ENCODE measurements at places on chromosomes 6 and 20.

DNA sequence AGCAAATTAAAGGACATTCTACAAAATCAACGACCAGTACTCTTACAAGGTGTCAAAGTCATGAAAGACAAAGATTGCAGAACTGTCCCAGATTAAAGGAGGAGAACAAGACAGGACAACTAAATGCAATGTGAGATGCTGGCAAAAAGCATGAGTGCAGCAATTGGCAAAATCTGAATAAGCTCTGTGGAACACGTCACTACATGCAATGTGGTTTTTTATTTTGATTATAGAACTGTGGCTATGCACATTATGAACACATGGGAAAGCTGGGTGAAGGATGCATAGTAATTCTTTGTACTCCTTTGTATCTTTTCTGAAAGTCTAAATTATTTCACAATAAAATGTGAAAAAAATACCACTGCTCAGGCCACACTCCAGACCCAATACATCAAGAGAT, 509.4 kb downstream of the KIF16B start:
- ATAC-seq, result no peak

DNA sequence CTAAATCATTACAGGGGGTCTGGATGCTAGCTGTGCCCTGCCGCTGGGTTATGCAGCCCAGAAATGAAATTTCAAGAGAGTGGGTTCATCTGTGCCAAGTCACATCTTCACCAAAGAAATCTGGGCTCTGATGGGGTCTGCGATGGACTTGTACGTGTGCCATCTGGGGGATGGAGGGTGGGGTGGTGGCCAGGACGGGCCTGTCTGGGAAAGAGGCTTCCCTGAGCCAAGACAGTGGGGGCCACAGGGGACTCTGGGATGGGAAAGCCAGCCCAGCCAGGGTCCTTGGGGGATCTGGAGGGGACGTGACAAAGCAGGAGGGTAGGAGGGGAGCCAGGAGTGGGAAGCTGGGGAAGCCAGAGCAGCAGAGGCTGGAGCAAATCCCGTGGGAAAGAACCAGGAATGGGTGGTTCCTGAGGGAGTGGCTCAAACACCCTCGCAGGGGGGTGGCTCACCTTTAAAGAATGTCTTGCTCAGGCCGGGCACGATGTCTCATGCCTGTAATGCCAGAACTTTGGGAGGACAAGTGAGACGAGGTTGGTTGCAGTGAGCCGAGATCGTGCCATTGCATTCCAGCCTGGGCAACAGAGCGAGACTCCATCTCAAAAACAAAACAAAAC, 36.3 kb upstream of the SULF2 start:
- no peak for ATAC-seq

GRCh38 chr6:5713519-5713918, 293.2 kb downstream of the NRN1 start:
- ATAC-seq, result no peak

DNA sequence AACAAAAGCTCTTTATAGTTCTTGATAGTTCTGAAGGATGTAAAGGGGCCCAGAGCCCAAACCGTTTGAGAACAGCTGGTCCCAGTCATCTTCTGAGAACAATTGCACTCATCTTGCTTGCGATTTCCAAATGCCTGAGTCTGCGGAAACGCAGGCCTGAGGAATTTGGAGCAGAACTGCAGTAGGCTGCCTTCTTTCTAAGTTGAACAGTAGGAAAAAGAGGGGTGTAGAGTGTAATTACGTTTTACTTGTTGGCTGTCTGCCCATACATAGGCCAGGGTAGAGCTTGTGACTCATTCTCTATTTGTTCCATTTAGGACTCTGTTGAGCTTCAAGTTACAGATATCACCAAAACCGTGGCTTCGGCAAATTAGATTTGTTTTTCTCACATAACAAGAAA, 42.0 kb upstream of the KIF16B start:
- peak; percentile 96 for ATAC-seq

DNA sequence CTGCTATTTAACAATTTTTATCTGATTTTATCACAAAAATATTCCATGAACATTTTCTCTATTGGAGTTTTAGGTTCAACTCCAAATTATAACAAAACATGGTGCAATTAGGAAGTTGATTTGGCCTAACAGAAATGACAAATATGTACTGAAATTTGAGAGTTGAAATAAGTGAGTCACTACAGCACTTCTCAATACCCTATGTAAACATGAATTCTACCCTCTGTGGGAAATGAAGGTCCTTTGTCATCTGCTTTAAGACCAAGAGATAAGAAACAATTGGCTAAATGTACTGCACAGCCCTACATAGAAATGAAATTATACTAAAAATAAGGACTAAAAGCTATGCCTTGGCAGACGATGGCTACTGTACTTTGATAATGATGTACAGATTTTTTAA, 86.2 kb upstream of the BEND6 start:
- peak; percentile 57 for ATAC-seq

- no peak for ATAC-seq
Observed at GRCh38 chr6:33367009-33367714, 24.5 kb upstream of the KIFC1 start.

- no peak for ATAC-seq
Observed at GRCh38 chr20:12975833-12976608, 32.8 kb upstream of the SPTLC3 start.

- no peak for ATAC-seq
Observed at GRCh38 chr20:61315319-61315718, 63.3 kb downstream of the CDH4 start.

DNA sequence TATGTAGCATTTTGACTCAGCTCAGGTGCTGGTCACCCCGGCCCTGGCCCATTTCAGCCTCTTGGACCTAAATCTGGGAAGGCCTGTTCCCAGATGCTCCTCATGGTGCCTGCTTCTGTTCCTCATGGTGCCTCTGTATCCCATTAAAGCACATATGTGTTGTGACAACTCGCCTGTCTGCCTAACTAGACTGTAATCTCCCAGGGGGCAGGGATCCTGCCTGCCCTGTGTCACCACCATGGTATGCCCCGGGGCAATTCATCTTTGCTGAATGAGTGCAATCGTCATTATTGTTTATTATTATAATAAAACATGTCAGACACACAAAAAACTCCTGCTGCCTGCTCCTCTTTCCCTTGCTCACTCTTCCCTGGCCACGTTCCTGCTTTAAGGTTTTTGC, 62.0 kb downstream of the ZFP64 start:
- no peak for ATAC-seq

- no peak for ATAC-seq
Observed at GRCh38 chr20:46630306-46630705, 21.0 kb downstream of the SLC13A3 start.

- ATAC-seq, result no peak
Observed at GRCh38 chr20:12072954-12073264, 155.2 kb downstream of the BTBD3 start.

GRCh38 chr20:13277663-13278295, 56.7 kb downstream of the ISM1 start:
- ATAC-seq, result no peak

- ATAC-seq, result no peak
Observed at GRCh38 chr6:56875961-56876360, 78.9 kb upstream of the BEND6 start.

- no peak for ATAC-seq
Observed at GRCh38 chr6:3594201-3594600, 137.4 kb upstream of the SLC22A23 start.

DNA sequence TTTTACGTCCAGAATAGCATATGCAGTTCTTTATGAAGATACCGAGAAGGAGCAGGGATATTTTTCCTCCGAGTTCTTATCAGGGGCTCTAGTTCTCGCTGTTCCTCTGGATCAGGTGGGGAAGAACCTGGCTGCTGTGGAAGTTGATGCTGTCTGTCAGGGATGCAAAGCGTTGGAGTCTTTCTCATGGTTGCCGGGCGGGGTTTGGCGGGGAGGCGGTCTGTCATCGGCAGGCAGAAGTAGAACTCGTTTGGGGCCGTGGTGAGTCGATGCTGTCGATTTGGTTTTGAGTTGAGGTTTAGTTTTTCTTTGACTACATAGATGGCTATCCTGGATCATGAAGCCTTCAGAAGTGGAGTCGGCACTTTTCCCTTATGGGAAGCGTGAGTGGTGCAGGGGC, 691.2 kb downstream of the QKI start:
- no peak for ATAC-seq

DNA sequence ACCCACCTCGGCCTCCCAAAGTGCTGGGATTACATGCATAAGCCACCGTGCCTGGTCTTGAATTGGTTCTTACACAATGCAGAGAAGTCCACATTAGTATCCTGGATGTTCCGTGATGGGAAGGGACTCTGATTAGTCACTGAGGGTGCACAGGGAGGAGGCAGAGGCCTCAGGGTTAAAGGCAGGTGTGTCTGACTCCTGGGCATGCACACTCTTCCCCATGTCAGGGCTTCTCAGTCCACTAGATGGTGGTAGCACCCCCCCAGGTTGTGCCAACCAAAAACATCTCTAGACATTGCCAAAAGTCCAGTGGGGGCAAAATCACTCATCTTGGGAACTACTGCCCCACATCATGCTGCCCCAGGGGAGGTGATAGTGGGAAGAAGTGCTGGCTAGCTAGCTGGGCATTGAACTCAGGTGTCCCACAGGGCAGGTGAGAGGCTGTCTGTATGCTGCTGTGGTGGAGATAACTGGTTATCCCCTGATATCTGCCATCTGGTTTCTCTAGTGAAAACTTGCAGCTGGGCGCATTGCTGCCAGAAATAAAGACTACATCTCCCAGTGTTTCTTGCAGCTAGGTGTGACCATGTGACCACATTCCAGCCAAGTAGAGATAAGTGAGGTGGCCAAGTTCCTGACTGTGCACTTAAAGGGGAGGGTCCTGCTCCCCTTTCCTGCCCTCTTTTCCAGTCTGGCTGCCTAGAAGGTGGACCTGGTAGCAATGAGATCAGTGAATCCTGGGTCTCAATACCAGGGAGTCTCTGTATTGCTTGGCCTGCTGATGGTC, 8.4 kb upstream of the NSFL1C start:
- no peak for ATAC-seq

GRCh38 chr6:120186080-120186479, 836.5 kb upstream of the MAN1A1 start:
- no peak for ATAC-seq

DNA sequence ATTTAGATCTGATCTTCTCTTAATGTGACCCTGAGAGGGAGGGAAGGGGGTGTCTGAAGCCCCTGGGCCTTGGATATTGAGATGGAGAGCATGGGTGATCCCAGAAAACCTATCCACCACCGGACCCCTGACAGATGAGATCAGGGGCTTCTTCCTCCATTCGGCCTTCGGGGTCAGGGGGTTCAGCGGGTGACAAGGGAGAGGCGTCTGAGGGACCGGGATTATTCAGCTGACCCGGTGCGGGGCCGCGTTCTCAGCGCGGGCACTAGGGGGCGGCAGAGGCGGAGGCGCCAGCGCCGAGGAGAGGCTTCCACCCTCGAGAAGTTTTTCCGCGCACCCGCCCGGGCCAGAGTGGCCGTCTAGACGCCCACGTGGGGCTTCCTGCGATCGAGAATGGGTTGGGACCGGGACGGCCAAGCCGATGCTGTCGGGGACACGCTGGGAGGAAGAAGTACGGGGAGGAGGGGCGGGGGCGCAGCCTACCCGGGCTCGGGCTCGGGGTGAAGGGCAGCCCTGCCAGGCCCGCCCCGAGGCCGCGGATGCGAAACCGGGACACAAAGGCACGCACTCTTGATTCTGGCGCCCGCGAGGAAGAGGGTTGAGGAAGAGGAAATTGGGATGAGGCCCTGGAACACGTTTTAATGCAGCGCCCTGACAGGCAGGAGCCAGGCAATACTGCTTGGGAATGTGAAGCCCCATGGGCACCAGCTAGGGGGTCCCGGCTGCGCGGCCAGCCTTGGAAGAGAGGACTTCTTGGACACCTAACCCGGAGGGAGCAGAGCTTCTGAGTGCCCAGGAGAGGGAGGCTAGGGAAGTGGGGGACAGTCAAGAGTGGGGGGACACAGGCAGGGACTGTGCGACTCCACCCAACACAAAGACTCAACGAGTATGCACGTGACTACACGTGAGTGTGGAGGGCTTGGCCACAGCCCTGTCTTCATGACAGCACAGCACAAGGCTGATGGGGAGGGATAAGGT, 30.6 kb downstream of the COL11A2 start:
- peak; percentile 96 for ATAC-seq

DNA sequence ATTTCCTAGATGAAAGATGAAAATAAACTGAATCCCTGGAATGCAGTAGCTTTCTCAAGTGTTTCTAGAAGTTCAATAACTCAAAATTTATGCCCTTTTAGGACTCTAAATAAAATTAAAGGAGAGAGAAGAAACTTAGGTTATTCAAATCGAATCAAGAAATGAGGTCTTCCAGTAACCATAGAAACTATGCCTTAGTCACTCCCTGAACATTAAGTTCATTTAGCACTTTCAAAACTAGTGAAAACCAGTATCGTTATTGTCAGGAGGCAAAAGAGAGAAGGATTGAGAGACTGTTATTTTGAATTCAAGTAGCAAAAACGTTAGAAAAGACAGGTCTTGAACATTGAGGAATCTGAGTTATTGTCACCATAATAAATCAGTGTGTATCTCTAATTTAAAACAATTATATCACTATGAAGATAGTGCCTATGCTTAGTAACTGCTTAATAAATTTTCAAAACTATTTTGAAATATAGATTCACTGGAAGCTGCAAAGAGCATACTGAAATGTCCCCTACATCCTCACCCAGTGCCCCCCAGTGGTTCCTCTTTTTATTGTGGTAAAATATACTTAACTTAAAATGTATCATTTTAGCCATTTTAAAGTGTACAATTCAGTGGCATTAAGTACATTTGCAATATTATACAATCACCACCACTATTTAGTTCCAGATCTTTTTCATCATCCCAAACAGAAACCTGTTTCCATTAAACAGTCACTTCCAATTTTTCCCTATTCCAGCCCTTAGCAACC, 4.6 kb downstream of the RPP21 start:
- ATAC-seq, result no peak

DNA sequence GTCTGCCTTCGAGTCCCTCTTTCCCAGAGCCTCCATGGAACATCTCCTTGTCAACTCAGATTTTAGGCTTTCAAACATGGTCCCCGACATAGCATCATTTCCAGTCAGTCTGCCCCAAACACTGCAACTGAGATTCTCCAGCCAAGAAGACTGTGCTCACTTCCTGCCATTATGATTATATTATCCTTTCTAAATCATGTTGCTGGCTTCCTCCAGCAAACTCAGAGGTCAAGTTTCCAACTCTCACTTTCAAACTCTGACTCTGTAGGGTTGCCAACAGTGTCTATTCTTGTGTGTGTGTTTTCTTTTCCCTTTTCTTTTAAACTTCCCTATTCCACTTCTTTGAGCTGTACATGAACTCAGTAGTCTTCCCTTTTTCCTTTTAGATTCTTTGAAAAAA, 61.2 kb upstream of the TRAF3IP2 start:
- ATAC-seq, result peak; percentile 20

GRCh38 chr6:116483616-116484015, 22.4 kb downstream of the CALHM6 start:
- ATAC-seq, result no peak
